ENCODE measurements at places on chromosomes 5 and 9.

- no peak for DNase-seq
These were observed 9.6 kb downstream of the SHB start for GRCh38 chr9:38059233-38059936.

DNA sequence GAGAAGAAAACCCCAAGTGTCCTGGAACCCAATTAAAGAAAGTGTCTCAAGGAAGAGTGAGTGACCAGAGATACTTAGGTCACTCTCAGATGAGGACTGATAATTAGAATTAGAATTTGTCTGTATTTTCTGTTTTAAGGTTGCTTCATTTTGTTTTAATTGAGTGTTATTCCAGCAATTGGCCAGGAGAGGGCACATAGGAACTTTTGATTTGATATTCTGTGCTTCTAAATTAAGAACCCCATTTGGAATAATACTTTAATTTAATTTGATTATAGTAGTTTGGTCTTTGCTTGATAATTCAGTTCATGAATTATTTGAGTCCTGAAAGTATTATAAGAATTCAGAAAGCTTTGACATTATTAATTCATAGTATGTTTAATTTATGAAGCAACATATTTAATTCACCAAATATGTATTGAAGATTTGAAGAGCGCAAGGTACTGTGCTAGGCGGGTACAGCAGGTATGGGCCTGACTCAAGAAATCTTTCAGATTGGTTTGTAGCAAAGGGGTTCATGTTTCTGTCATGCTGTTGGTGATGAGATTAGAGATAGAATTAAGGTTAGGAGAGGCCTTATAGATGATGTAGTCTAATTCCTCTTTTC, 4.9 kb downstream of the MRPL22 start:
- DNase-seq = no peak

DNA sequence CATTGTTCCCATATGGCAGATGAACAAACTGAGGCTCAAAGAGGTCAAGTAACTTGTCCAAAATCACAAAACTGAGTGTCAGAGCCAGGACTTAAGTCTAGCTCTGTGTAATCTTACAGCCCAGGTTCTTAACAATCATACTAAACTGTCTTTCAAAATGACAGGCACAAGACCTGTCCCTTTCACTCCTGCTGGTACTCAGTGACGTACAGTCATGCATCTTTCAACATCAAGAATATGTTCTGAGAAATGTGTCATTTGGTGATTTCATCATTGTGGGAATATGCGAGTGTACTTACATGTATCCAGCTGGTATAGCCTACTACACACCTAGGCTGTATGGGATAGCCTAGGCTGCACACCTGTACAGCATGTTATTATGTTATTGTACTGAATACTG, 646.8 kb upstream of the WWC1 start:
- no peak for DNase-seq

DNA sequence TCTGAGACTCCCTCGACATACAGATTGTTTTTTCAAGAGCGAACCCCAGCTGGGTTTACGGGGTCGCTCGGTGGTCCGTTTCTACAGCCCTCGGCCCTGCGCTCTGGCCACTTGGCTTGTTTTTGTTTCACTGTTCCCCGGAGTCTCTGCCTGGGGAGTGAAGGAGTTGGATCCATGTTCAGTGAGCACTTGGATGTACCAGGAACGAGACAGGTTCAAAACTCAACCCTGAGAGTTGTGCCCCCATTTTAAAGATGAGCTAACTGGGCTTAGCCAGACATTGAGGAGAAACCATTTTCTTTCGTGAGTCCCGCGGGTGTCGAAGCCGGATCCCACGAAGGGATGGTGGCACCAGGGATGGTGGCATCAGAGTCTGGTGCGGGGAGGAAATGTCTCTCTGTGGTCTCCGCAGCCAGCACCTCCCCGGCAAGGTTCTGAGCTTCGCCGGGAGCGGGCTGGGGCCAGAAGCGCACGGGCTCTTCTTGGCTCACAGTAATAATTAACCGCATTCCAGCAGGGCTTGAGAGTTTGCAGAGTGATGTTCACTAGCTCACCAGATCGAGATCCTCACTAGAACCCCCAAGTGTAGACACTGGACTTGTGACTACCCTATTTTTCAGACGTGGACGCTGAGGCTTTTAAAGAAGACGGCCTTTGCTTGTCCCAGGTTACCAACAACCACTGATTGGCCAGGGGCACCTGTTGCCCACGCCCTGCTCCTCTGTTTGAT, 1.0 kb downstream of the MSX2 start:
- no peak for DNase-seq

- DNase-seq = no peak
These were observed 33.2 kb downstream of the KDM3B start for GRCh38 chr5:138385660-138386059.

- no peak for DNase-seq
These were observed 389.7 kb downstream of the TAF11L14 start for GRCh38 chr5:18023986-18024385.

- no peak for DNase-seq
These were observed 91.8 kb upstream of the TNC start for GRCh38 chr9:115209601-115210306.

DNA sequence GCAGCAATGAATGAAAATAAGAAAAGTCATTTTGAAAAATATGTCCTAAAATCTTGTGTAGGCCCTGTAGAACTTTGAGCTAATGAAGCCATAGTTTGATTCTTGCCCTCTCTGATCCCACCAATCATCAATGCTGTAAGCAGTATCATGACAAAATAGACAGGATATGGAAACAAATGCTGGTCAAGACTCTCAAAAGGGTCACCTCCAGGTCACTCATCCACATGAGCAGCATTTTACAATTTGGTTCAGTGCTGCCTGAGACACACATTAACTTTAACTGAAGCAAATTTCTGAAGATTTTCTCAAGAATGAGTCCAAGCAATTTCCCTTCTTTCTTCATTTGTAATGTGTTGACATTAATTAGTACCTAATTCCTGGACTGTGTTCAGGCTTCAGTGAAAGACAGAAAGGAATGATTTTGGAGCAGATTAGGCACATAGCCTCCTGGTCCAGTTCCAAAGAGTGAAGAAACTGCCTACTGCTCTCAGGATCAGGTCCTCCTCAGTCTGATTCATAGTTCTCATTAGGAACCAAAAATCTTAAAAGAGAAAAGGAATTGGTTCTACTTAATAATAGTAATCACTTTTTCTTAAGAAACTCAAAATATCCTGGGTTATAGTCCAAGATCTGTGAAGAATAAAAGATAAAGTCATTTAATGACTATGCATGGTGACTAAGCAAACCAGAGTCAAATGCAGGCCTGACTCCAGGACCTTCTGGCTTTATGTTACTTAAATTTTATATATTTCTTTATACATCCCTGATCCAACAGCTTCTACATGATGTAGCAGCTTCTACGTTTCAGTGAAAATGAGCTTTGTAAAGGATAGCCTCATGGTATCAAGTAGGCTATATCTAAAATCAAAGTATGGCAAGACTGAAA, 192.1 kb upstream of the RGMB start:
- DNase-seq = no peak

- no peak for DNase-seq
These were observed 3.9 kb upstream of the PURA start for GRCh38 chr5:140109759-140110645.

- DNase-seq = no peak
These were observed 292.5 kb downstream of the SPATA31D1 start for GRCh38 chr9:82281066-82281465.

DNA sequence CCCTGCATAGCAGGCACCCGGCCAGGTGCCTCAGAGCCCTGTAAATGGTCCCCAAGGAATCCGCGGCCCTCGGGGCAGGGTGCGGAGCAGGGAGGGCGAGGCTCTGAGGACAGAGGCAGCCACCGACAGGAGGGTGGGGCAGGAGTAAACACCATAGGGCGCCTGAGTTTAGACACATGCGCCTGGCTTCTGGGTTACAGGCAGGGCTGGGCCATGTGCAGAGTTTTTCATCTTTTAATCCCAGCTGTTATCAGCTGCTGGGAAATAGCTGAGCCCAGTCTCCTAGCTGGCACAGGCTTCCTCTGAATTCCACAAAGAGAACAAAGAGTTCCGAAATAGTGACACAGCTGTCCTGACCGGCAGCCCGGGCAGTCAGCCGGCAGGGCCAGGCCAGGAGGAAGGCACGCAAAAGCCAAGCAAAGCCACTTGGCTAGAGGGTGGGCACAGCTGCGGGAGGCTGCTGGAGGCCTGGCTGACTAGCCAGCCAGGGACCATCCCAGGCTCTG, 98.9 kb upstream of the PHYKPL start:
- no peak for DNase-seq

GRCh38 chr9:6777213-6777902, 19.6 kb downstream of the KDM4C start:
- no peak for DNase-seq

DNA sequence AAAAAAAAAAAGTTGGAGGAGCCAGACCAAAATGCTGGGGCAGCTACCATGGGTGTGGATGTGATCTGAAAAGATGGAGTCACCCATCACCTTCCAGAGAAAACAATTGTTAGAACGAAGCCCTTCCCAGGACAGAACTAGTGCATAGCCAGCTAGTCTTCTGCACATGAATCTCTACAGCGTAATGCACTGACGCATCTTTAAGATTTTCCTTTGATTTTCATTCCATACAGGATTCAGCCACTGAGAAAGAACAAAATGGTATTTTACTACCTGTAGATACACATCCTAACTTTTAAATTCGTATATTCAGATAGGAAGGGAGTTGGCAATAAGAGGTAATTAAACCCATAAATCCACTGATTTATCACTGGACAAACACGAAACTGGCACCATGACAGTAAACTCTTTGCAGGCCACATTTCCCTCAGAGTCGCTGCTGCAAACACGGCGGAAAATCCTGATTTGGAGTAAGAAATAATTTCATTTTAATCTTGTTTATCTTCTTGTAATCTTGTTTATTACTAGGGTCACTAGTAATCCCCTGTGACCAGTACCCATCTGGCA, 206.6 kb downstream of the SPOCK1 start:
- no peak for DNase-seq

DNA sequence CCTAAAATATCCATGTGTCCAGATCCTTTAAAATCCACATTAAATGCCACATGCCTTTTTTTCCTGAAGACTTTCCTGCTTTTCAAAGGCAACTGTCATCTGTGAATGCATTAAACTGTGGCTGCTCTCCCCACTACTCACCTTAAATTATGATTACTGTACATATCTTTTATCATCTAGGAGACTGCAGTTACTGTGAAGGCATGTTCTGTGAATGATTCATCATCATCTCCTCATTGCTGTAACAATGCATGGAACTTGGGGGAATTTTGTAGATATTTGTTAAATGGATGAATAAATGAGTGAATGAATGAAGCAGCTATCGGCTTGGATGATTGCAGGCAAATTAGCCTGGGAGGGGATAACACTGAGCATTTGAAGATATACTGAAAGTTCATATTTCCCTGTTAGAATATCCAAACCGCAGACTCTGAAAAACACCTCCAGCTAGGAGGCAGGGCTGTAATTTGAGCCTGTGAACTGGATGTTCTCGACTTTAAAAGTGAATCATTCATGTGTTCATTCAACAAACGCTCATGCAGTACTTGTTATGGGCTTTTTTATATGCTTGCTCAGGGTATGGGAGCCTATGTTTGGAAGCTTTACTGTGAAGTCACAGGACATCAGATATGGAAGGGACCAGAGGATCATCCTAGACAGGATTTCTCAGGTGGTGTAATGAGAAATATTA, 519.2 kb downstream of the KIF4B start:
- no peak for DNase-seq

- DNase-seq = no peak
These were observed 120.5 kb upstream of the NEK6 start for GRCh38 chr9:124137009-124137943.

- DNase-seq = no peak
These were observed 16.5 kb downstream of the LVRN start for GRCh38 chr5:115978779-115979178.

DNA sequence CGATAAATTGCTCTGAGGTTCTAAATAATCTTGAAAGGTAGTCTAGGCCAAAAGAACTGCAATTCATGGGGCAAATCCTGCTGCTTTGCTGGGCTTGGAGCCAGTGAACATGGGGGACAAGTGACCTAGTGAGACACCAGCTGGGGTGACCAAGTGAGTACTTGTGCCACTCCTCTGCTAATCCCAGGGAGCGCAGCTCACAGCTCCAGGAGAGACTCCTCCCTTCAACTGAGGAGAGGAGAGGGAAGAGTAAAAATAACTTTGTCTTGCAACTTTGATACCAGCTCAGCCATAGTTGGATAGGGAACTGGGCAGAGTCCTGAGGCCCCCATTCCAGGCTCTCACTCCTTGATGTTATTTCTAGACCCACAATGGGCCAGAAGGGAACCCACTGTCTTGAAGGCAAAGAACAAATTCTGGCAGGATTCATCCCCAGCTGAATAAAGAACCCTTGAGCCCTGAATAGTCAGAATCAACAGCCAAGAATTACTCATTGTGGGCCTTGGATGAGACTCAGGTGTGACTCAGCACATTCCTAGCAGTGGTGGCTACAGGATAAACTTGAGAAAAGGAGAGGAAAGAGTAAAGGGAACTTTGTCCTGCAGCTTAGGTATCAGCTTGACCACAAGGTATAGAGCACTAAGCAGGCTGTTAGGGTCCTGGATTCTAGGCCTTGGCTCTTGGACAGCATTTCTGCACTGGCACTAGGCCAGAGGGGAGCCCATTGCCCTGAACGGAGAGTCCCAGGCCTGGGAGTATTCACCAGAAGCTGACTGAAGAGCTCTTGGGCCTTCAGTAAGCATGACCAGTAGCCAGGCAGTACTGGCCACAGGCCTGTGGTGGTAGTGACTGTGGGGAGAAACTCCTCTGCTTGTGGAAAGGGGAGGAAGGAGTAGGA, 288.3 kb upstream of the CDH18 start:
- no peak for DNase-seq

DNA sequence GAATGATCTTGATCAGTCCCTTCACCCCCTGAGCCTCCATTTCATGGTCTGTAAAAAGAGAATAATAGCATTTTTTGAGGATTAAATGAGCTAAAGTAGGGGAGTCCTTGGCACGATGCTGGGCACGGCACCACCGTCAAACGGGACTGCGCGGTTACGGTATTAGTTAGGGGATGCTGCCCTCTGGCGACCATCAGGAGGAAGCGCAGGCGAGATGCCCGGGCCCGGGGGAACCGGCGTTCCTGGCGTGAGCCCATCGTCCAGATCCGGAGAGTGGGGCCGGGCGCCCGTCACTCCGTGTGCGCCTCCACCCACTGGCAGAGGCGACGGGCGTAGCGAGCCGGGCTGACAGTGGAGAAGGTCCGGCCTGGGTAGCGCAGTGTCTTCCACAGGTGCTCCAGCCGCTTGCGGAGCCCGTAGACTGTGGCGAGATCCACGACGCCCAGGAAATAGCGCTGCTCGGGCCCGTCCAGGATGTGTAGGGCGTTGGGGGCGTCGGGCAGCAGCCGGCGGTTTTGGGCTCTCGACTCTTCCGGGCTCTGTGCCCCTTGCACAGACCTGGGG, 4.8 kb upstream of the ST6GALNAC4 start:
- no peak for DNase-seq

GRCh38 chr9:27749838-27750237, 176.6 kb upstream of the C9orf72 start:
- no peak for DNase-seq

- no peak for DNase-seq
These were observed 43.2 kb downstream of the MRRF start for GRCh38 chr9:122307925-122308324.

DNA sequence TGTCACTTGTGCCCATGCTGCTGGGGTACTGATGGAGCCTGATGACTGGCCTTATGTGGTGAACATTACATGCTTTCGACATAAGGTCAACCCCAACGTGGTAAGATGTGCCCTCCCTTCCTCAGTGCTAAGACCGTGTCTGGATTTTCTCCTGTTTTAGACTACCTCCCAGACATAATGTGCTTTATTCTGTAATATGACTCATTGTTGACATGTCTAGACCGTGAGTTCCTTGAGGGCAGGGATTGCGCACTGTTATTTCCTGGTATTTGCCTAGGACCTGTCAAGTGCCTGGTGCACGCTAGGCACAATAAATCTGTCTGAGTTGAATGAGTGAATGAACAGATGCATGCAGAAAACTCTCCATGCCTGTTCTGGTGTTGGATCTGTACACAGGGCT, 346.0 kb downstream of the KDM4C start:
- DNase-seq = no peak
